Stimulated activated CD8-positive, alpha-beta memory T cell treated with anti-CD3 and anti-CD28 coated beads, Interleukin-4, amount 100 ng/mL, for 4 hours (primary cell): ENCODE measurements at places on chromosomes 7 and 10.

DNA sequence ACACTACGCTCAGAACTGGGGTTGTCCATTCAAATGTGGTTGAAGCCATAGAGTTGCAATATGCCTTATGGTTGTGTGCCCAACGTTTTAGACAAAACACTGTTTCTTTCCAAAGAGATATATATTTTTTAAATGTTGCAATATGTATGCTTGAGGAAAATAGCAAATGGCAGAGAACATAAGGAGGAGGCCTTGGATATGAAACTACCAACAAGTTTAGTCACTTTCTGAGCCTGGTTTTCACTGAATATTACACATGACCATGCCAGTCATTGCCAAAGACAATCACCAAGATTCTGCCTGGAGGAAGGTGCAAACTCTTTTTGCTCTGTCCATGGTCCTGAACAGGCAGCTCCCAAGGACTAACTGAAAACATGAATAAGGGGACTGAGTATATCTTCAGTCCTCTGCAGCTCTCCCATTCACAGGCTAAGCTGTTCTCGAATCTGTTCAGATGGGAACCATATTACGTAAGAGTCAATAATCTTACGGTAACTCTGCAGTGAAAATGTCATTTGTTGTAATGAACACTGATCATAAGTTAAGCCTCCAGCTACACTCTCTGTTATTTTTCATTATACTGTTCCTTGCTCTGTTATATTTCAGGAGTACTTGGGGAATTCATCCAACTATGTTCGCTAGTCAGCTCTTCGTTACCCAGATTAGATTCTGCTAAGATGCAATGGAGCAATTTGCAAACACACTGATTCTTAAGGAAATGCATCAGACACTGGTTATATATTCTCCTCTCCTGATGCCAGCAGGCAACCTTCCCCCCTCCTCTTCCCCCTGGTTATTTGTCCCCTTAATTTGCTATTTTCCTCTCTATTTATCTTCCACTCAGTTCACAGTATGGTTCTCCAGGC lies 90.7 kb upstream of the C1QL3 start:
- DNase-seq = no peak

GRCh38 chr7:18445916-18446520 lies 49.5 kb upstream of the HDAC9 start:
- no peak for DNase-seq

- DNase-seq = no peak
These were observed 647.8 kb downstream of the INHBA start for GRCh38 chr7:41054960-41055661.

- DNase-seq = no peak
These were observed 11.4 kb downstream of the GGCT start for GRCh38 chr7:30493228-30493627.

DNA sequence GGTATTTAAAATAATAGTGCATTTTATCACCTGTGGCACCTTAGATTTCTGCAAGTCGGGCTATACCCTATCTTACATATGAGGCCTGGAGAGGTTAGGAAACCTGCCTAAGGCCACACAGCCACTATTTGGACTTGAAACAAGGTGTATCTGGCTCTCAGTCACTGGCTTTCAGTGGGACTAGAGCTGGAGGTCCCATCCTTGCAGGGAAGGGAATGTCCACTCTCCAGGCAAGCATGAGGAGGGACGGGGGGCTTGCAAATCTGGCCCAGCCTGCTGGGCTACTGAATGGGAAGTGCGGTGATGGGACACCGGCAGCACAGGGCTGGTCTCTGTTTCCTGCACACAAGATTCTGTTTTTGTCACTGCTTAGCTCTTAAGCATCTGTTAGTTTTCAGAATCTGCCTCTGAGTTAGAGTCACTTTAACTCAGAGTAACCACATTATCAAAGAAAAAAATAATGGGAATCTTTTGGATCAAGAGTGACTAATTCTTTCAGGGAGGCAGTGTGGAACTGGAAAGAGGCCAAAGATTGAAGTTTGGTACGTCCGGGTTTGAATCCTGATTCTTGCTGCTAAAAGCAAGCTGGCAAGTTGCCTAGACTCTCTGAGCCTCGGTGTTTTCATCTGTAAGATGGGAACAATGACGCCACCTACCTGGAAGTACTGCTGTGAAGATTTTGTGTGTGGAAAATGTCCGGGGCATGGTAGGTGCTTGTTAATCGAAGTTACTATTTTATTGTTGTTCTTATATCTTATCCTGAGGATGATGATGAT lies 33.8 kb upstream of the HABP2 start:
- DNase-seq = no peak

GRCh38 chr7:116820149-116820548 lies 42.2 kb upstream of the CAPZA2 start:
- DNase-seq = no peak

- peak; percentile 40 for DNase-seq
These were observed 16.8 kb upstream of the GPR15LG start for GRCh38 chr10:84156768-84157167.

- DNase-seq = no peak
These were observed 216.8 kb downstream of the PTEN start for GRCh38 chr10:88080213-88080612.

DNA sequence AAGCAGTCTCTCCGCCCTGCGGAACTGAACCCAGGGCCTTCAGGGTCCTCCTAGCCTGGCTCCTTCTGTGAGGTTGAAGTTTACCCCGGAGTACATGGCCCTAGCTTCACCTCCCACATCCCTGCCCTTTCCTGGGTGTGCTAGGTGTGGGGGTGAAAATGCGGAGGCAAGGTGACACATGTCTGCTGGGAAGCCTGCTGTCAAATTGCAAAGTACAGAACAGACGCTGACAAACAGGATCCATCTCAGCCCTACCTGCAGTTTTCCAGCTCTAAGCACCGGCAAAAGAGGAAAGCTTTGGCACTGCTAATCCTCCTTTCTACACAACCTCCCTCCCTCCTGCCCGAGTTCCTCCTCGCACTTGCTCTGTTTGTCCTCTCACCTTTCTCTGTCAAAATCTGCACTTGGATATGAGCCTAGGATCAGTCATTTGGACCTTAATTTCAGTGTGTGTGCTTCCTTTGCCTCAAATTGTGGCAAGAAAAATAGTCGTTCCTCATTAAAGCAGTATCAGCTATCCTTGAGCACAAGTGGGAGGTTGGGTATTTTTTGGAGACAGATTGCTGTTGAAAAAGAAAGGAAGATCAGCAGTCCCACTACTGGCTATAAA lies 14.4 kb upstream of the GPR15LG start:
- DNase-seq = no peak

DNA sequence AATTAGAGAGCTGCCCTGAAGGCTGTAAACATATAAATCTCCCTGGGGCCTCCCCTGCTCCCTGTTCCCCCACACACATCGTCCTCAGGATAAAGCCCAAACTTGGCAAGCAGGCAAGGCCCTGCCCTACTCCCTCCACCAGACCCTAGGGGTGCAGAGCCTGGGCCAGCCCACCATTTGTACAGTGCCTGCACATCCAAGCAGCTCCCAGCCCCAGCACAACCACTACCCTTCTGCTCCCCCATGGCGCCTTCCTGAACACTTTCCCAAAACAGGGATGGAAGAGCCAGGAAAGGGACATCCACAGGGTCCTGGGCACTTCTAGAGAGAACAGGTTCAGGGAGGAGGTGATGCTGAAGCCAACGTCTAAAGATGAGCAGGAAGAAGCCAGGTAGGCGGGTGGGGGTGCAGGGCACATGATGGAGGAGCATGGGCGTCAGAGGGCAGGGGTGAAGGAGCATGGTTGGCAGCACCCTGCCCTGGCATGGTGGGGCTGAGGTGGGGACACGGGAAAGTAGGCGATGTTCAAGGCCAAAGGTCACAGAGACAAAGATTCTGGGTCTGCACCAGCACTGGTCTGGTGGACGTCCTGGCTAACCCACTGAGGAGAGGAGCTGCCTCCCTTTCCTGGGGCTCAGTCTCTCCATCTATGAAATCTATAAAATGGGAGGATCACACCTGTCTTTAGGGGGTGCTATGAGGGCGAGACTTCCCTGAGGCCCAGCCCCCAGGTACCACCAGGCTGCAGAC lies 140.6 kb downstream of the ARHGAP22 start:
- DNase-seq = no peak

DNA sequence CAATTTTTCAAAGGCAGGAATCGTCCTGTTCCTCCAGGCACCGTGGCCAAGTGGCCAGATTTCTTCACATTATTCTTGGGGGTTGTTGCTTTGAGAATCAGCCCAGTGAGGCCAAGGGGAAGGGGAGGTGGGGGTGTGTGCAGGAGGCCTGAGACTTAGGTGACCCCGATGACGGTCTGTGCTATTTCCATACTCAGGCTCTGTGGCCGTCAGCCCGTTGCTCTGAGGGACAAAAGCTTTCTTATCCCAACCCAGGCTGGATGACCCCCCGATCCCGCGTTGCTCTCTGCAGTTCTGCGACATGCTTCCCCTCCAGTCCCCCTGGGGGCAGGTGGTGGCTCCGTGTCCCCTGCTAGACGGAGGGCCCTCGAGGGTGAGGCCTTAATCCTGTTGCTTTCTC lies 14.2 kb downstream of the DOCK1 start:
- DNase-seq = no peak

DNA sequence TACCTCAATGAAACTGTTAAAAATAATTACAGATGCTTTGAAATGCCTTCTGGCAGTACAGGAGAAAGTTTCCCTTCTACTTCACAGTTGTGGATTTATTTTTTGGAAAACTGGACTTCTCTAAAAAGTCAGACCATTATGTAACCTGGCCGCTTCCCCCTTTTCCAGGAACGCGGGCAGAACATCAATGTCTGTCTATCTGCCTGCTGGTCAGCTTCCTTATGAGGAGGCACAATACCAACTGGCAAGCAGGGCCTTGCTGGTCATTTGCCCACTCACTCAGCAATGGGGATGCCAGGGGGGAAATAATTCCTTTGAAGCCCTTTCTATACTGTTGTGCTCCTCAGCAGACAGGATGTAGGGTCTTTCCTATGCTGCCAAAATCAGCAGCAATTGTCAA lies 22.5 kb upstream of the ADRB1 start:
- no peak for DNase-seq

GRCh38 chr7:83796760-83797159 lies 147.8 kb upstream of the SEMA3E start:
- no peak for DNase-seq

DNA sequence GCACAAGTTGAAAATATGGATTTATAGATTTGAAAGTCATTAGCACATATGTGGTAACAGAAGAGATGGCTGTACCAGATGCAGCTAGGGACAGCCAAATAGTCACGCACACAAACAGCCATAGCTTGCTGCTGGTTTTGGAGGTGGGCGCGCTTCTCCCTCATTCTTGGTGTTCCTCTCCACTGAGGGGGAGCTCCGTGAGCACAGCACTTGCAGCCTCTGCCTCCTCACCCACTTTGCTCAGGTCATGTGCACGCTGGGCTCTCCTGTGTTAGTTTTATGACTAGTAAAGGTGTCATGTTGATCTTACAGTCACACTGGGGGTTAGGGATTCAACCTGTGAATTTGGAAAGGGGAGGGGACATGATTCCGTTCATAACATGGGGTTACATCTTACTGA lies 8.5 kb upstream of the ZNF786 start:
- no peak for DNase-seq

- no peak for DNase-seq
These were observed 28.1 kb upstream of the LRRC4 start for GRCh38 chr7:128059143-128059988.

- DNase-seq = no peak
These were observed 67.6 kb downstream of the CUBN start for GRCh38 chr10:17062009-17062408.

DNA sequence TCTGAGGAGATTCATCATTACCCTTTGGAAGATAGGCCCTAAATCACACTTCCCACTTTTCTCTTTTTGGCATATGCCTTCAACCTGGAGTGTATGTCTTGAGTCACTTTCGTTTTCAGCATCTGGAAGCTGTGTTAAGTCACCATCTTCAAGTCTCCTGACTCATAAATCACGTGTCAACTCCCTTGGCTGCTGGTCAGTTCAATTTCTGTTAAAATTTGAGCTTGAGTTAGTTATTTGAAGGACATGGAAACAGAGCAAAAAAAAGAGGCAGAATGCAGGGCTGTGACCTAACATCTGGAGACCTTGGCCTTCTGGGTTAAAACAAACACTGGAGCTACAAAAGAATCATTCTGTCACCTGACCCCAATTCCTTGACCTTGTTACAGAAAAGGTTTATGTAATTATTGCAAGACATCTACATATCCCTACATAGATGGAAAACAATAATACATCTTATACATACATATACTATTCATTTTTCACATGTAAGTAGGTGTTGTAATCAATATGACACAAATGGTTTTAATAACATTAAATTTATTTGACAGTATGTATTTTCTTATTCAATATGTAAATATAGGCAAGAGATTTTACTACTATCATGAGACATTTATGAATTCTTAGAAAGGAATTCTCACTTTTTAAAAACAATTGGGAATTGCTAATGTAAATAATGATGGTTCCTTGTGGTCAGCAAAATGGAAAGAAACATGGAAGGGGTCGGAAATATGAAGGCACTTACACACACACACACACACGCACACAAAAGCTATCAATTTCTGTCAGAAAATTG lies 169.7 kb upstream of the PHYHIPL start:
- DNase-seq = no peak

GRCh38 chr10:49049660-49050059 lies 65.7 kb downstream of the VSTM4 start:
- no peak for DNase-seq

DNA sequence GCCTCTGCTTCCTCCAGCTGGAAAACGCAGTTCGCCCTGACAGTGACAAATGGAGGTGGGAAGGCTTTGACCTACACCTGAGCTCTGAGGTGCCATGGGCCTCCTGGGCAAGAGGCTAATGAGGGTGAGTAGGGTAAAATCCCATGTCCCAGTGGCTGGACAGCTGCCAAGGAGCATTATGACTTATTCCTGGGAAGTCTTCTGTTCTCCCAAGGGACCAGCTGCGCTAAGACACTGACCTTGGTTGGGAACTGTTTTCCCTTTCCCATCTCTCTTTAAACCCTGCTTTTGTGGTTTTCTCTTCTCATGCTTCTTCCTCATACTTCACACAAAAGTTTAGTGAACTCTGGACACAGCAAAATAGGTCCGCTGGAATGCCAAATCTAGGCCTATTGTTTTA lies 72.6 kb downstream of the COPG2 start:
- DNase-seq = no peak

DNA sequence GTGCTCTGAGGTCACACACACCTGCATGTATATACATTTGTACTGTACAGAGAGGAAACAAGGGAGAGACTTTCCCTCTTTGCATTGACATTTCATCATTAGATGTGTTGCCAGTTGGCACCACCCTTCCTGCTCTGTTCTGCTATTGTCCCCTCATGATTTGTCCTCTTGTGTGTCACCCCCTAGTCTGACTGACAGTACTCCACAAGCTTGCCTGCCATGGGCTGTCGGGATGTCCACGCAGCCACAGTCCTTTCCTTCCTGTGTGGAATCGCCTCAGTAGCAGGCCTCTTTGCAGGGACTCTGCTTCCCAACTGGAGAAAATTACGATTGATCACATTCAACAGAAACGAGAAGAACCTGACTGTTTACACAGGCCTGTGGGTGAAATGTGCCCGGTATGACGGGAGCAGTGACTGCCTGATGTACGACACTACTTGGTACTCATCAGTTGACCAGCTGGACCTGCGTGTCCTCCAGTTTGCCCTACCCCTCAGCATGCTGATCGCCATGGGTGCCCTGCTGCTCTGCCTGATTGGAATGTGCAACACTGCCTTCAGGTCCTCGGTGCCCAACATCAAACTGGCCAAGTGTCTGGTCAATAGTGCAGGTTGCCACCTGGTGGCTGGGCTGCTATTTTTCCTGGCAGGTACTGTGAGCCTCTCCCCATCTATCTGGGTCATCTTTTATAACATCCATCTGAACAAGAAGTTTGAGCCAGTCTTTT lies 9.4 kb downstream of the CLDN12 start:
- DNase-seq = no peak

- no peak for DNase-seq
These were observed 95.1 kb downstream of the NPY start for GRCh38 chr7:24378871-24379616.

- no peak for DNase-seq
These were observed 43.9 kb upstream of the SRGN start for GRCh38 chr10:69043931-69044531.
